ENCODE measurements at places on chromosomes 2 and 18.
A peak's percentile ranks its signal among the peaks of the same experiment; 100 is the strongest.

GRCh38 chr2:172806996-172807395 lies 71.4 kb downstream of the RAPGEF4 start:
- DNase-seq = no peak

- DNase-seq = no peak
Observed at GRCh38 chr18:612156-612555, 15.4 kb downstream of the CLUL1 start.

DNA sequence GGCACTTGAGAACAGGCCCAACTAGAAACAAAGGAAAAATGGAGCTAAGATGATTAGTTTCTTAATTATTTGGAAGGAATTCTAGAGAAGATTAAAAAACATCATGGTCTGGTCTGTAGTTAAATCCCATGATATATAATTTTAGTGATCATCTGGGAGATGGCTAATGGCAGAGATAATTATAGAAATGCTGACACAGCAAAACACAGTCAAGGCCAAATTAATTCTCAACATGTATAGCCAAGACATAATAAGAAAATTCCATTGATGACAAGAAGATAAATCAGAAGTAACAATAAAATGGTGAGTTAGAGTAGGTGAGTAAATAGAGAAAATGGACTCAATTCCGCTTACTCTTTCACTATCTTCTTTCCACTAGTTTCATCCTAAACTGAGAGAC lies 59.2 kb upstream of the ITGA4 start:
- no peak for DNase-seq

GRCh38 chr18:60508108-60508507 lies 135.5 kb upstream of the MC4R start:
- no peak for DNase-seq

DNA sequence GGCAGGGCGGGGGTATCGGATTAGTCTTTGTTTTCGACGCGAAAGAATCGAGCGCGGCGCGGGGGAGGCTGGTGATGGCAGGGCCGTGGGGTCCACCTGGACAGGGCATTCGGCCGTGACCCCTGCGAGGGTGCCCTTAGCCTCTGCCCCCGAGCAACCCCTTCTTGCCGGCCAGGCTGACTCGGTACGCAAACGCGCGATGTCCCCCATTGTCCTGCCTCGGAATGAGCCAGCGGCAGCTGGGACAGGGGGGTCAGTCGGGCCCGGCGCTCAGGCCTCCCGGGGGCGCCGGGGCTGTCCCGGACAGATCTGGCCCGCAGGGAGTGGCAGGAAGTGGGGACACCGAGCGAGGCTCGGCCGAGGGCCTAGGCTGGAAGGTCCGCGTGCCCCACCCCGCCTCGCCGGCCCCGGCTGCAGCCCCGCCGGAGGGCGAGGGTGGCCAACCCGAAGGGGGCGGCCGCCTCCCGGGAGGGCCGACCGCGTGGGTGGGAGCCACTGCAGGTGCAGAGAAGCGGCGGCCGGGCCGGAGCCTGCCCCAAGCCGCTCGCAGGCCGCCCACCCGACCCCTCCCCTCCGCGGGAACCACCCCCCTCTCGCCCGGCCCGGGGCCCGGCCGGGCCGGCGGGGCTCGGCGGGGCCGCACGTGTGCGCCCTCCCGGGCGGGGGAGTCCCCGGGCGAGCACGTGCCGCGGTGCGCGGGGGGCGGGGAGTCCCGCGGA lies at the start of gene TET3:
Gene TET3, plus strand, starts transcription at position 708 of the 719 bp plus-strand sequence. CDS start 1,494 bp downstream, outside the sequence.
- DNase-seq = peak; percentile 35

GRCh38 chr2:70708376-70709199 lies 59.4 kb downstream of the ADD2 start:
- DNase-seq = no peak

DNA sequence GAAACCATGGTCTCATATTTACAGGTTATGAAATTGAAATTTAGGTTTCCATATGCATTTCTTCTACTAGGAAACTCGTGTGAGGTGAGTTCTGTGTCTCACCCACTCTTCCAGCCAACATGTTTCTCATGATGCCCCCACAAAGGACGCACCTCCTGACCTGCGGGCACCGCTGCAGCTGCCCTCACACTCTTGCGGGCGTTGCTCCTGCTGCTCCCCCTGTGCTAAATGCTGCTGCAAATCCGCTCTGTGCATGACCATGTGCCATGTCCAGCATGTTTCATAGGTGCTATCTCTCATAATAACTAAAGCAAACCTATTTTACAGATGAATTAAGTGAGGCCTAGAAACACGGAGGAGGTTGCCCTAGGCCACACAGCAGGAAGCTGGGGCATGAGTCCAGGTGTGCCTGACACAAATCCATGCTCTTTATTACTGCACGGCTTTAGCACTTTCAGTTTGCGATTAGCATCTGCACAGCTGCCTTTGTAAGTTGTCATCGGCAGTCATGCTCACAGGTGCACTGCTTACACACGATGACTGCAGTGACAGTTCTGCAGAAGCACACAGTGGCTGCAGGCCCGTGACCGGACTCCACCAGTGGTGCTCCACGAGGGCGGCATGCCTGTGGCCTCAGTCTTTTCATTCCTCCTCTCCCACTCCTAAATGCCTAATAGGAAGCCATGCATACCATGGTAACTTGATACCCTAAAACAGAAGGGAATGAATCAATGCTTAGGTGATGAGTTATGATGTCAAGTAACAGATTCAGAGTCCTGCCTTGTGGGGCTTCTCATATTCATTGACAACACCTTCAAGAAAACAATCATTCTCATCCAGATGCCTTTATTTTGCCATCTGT lies 14.9 kb upstream of the GALR1 start:
- DNase-seq = no peak

- DNase-seq = no peak
Observed at GRCh38 chr2:54107903-54108615, 7.4 kb upstream of the ACYP2 start.

- no peak for DNase-seq
Observed at GRCh38 chr2:217065695-217066405, 206.0 kb upstream of the TNP1 start.

DNA sequence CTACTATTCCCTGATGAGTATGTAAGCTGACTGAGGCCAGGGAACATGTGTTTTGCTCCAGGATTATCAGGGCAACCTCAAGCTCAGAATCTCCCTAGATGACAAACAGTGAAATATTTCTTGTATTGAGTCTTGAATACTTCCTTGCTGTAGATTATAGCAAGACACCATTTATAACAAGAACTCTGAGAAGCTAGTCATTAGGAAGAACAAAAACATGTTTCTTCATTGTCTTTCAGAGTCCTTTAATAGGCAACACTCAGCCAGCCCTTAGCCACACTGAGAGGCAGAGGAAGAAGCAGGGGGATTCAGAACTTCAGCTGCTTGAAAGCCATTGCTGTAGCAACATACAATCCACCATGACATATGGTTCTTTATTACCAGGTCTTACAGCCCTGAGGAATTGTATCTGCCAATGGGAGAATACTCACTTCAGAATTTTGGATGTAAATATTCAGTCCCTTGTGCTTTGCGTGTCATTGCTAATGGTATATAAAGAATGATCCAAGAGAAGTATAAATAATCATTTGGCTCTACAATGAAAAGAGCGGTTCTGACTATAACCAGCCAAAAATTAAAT lies 117.5 kb upstream of the NCKAP5 start:
- DNase-seq = no peak

DNA sequence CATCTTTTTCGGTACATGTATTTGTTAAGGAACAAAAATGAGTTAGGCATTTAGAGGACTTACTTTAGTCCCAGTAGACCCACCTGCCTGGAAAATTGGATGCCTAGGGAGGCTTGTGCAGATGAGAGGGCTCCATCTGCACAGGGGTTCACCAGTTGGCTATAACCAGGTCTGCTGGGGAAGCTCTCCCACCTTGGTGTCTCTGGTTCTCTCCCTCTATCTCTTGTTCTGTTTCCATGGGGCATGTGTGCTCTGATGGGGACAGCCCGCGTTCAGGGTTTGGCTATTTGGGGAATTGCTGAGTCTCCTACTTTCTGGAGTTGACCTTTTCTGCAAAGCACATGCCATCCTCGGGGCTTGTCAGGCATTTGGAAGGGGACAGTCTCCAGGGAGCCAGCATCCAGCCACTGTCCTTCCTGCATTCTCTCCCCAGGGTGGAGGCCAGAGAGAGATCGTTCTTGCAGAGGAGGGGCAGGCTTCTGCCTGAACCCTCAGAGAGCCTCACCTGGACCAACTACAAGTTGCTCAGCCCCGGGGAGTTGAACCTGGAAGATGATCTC lies 157.3 kb downstream of the KLHL29 start:
- no peak for DNase-seq

DNA sequence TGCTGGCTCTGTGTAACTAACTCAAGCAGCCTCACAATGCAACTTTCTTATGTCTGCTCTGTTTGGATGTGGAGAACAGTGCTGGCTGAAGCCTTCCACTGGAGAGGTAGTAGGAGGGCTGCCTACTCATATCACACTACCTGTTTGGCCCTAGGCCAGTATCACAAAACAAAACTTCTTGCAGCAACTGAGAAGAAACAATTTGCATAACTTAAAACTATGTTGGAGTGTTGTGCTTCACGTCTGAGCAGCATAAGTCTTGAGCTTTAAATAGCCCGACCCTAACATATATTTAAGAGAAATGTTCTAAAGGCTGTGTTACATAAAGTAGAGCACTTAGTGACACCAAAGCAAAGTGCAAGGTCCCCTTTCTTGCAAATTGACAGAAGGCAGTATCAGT lies 204.9 kb upstream of the ACVR2A start:
- DNase-seq = no peak

DNA sequence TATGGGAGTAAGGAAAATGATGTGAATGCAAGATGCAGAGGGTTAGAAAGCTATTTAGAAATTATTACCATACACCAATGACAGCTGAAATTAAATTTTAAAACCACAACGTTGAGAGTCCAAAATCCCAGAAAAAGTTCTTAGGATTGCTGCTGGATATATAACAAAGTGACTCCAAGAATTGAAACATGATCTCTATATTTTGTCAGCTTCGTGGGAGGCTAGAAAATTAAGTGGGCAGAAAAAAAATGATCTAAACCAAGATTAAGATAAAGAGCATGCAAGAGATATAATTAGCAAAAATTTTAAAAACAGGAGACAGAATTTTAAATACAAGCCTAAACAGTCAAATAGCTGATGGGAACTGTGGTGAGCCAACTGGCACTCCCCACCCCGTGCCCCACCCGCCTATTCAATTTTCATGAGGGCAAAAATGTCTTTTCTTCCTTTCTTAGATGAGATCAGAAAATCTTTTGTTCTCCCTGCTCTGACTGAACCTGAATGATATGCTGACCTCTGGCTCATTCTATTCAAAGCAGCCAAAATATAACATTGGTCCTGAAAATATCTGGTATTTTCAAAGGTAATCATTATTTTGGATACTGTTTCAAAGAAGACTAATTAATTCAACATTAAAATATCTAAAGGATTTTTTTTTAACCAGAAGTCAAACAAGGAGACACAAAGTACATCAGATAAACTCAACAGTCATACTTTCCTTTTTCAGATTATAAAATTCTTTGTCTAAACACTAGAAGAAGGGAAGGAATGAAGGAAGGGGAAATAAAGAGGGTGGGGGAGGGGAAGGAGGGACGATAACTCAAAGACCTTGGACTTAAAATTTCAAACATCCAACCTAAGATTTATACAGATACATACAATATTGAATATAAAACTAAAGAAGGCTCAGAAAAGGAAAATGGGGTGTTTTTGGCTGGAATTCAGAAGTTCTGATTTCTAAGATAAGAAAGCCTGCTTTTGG lies 12.2 kb downstream of the KANSL3 start:
- DNase-seq = no peak

DNA sequence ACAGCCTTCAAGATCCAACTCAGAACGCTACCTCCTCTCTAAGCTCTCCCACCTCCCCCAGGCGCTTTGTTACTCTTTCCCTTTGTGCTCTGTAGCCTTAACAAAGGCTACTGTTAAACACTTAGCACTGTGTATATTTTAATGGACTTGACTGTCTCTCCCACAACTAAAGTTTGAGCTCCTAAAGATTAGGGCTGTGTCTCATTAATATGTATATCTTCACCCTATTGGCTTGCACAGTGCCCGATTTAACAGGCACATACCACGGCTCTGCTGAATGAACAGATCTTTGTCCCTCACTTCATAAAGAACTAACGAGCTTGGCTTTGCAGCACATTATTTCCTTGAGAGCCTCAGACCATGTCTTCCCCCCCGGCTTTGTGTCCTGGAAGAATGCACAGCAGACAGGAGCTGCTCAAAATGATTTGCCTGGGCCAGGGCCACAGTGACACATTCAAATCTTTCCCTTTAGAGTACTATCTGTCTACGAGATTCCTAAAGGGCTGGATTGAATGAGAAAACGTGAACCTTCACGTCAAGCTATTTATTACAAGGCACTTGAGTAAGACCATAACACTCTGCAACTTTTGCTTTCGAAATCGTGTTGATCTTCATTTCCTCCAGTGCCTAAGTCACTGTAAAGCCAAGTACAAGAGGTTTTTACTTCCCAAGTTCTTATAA lies 22.1 kb downstream of the ABHD3 start:
- DNase-seq = no peak

DNA sequence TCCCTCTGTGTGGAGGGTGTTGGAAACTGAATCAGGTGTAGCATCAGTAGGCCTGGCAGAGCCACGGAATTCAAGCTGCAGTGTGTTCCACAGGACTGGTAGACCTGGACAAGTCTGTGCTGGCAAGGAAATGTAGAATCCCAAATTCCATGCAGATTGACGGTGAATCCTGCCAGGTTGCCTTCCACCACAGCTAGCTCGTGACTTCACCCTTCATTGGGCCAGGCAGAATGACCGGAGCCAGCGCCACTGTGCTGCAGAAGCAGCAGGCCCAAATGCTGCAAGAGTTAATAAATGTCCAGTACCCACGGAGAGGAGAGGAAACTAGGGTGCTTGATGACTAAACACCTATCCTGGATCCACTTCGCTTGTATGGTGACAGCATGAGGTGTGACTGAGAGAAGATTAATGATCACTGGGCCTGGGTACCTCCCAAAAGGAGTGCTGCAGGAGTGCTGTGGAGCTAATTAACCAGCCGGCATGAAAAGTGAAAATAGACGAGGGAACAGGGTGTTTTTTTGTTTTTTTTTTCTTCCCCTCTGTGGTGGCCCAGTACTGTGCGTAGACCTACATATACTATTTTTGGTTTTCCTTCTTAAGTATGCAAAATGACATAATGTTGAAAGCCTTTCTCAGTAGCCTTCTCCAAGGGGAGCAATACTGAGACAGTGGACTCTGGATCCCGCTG lies 122.2 kb downstream of the TANC1 start:
- no peak for DNase-seq

- no peak for DNase-seq
Observed at GRCh38 chr2:119247844-119248271, 24.2 kb downstream of the STEAP3 start.

DNA sequence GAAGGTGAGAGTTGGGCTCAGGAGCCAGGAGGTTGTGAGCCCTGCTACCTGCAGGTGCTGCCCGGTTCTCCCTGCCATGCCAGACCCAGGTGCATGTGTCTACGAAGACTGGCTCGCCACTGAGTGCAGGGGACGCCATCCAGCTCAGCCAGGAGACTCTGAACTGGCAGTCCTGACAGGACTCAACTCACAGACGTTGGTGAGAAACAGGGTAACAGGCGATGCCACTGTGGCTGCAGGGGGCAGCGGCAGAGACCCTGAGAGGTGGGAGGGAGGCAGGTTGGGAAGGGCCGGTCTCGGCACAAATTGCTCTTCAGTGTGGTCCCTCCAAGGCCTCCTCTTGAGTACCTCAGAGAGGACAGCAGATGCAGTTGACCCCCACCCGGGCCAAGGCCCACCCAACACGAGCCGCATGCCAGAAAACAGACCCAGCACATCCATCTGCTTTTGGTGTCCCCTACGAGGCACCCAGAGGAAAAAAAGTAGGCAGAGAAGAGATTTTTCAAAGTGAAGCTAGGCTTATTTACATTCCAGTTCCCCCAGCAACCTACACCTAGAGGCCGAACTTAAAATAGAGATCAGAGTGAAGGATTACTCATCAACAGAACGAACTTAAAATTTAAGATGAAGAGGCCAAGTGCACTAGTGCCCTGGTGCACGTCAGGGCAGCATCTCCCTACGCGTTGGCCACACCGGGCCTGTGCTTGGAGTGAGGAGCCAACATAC lies 184.8 kb downstream of the SEPTIN10 start:
- no peak for DNase-seq

All from stimulated activated CD8-positive, alpha-beta memory T cell treated with anti-CD3 and anti-CD28 coated beads, Interleukin-7, amount 100 ng/mL, for 1 hour (primary cell).